CD4-positive, alpha-beta T cell treated with Interleukin-4 for 4 hours (primary cell): ENCODE measurements at places on chromosomes 5 and 9.

- no peak for DNase-seq
These were observed 5.1 kb downstream of the SPINK1 start for GRCh38 chr5:147826361-147826760.

DNA sequence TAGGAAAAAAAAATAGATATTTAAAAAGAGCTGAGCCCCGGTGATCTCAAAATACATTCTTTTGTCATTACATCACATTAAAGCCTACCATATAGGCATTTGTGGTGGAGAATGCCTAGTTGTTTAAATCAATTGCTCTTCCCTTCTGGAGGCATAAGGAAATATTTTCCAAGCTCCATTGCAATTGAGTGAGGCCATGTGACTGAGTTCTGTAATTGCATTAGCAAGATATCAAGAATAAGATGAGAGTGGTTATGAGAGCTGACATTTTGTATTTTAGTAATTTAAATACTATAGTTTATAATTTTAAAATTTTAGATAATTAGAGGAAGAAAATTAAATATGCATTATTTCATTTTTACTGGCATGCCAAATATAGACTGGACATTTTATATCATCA lies 1195.9 kb downstream of the DTWD2 start:
- no peak for DNase-seq

DNA sequence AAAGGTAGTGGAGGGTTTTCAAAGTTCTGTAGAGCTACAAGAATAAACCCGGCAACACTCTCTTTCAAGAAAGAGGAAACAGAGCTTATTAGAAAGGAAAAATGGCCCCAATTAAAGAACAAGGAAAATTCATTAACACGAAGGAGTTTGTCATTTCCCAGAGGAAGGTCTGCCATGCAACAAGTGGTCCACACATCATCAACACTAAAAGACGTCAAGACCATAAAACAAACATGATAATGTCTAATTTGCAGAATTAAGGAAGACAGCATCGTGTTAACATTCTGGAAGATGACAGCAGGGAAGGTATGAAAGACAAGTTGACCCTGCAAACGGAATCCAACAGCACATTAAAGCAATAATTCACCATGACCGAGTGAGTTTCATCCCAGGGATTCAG lies 28.6 kb upstream of the NRARP start:
- DNase-seq: no peak

GRCh38 chr5:139675213-139675612 lies 27.1 kb downstream of the CXXC5 start:
- no peak for DNase-seq

DNA sequence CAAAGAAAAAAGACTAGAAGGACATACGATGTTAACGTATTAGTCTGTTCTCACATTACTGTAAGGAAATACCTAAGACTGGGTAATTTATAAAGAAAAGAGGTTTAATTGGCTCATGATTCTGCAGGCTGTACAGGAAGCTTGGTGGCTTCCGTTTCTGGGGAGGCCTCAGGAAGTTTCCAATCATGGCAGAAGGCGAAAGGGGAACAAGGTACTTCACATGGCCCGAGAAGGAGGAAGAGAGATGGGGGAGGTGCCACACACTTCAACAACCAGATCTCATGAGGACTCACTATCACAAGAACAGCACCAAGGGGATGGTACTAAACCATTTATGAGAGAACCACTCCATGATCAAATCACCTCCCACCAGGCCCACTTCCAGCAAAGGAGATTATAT lies 110.1 kb downstream of the CARTPT start:
- no peak for DNase-seq
